NCI-H446 treated with DMSO at 0.1 percent for 48 hours (cell line): ENCODE measurements at places on chromosomes 7 and 10.

GRCh38 chr7:85021101-85021704 is 165.7 kb downstream of the SEMA3D start:
- peak; percentile 16 for DNase-seq

DNA sequence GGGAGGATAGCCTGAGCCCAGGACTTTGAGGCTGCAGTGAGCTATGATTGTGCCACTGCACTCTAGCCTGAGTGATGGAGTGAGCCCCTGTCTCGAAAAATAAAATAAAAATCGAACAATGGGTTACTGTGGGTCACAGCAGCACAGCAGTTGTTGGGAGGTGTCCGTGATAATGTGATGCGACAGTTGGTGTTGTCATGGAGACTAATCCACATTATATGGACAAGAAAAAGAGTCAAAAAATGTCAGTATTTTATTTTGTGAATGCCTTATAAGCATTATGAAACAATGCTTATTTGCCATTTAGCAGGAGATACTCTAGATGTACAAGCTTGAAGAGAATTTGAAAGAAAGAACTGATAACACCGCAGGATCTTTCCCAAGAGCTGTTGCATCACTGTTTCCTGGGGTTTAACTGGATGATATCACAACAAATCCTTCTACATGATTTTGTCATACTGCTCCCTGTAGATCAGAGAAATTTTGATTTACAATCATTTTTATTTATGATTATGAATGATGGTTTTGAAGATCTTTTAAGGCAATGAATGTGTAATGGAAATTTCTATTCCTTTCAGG is 195.4 kb downstream of the BAMBI start:
- no peak for DNase-seq

DNA sequence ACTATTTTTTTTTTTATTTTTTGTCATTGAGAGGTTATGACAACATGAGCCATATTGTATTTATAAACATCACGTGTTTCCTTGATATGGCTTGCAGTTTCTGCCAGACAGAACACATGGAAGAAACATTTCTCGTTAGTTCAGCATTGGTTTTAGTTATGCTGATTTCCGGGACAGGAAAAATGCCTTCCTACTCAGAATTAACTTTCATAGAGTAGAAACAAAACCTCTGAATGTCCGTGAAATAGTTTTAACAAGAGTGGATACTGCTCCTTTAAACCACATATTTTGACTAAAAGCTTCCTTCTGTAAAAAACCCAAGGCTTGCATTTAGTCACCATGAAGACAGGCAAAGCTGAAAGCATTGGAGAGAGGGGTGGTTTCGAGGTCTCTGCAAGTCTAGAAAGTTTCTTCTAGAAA is 240.4 kb downstream of the KIAA1217 start:
- no peak for DNase-seq

- DNase-seq, result no peak
Measured at GRCh38 chr10:7789390-7789789, 1.4 kb downstream of the ATP5F1C start.

DNA sequence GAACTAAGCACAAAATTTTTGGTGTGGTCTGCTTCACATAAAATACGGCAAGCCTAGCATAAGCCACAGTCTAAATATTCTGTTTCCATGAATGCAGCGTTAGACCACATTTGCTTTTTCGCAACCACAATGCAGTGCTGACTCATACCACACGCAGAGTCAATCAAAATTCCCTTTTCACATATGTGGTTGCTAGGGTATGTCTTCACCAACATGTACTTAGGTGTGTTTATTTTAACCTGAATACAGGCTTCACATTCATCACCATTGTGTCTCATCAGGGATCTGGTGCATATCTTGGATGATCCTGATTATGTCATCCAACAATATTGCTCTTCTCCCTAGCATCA is 90.8 kb downstream of the CHN2 start:
- DNase-seq, result no peak

DNA sequence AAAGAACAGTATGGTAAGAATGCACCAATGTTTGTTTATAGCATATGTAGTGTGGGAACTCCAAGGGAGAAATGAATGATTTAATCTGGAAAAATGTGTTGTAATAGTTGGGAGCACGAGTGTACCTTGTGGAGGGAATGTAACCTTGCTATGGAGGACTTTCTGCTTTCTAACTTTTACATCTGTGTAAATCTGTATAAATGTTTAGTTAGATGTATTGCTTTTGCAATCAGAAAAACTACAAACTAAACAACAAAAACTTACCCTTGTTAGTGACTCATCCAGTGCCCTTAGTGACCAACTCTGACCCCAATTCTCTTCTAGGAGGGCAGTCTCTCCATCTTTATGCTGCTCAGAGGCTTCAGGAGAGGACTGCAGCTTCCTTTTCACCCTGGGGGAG is 89.3 kb downstream of the CCNY start:
- DNase-seq, result no peak

DNA sequence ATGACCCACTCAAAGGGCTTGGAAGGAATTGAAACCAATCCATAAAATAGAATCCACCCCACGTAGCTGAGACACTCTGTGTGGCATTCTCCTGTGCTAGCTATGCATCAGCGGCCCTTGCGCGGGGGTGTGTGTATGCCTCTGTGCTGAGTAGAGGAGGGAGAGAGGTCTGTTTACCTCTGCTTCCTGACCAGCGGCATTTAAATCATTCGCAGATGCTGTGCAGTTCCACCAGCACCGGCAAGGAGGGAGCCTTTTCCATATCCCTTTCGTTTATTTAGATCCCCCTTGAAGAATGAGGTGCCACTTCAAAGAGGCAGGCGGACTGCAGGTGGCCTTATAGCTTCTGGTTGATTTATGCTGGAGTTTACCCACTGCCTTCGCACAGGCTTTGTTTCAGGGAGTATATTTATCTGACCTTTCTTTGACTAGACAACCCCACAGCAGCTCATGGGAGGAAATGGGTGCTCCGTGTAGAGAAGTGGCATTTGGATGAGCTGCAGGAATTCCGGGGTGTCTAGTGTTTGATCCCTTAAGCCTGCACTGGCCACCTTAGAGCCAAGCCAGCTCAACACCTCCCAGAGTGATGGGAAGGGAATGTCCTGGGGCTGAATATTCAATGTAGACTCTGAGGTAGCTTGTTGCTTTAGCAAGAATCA is 11.4 kb downstream of the C10orf53 start:
- no peak for DNase-seq

DNA sequence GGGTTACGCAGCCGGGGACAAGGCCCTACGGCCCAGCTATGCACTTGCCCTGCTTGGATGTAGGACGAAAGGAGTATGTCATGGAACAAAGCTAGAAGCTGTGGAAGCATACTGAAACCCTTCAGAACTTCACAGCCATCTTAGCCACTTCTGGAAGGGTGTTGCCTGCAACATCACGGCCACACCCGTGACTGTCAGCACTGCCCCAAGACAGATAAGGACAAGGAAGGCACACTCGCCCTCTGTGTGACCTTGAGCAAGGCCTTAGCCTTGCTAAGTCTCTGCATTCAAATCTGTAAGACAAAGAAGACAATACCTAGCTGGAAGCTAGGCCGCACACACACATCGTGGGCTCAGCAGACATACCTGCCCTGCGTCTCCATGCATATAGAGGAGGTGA is 352.5 kb upstream of the MGMT start:
- no peak for DNase-seq

DNA sequence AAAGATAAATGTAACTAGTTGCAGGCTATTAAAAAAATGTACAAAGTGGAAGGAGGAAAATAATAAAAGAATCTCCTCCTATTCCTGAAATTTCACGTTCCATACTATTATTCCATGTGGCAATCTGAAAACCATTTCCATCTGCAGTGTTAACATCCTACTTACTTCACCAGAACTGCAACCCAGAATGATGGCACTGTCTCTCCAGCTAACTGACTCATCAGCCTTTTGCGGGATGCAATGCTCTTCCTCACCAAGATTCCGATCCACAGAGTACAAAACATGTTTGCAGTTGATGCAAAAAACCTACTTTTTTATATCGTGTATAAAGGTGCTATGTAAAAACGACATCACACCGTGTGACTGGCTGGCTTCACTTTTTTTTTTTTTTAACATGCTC is 50.8 kb downstream of the ESYT2 start:
- no peak for DNase-seq

DNA sequence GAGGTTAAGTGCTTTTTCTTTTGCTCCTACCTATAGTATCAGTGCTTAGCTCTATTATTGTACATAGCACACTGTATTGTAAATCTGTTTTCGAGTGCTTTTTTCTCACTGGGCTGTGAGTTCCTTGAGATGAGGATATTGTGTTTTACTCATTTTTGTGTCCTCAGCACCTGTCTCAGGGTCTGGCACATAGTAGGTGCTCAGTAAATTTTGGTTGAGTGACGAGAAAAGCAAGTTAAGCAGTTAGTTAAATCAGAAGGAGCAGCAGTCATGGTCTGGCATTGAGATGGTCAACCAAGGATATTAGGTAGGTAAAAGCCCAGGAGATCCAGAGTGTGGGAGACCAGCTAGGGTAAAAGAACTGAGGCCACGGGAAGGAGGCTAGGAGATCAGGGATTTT is 51.2 kb downstream of the AP3M1 start:
- DNase-seq, result no peak

DNA sequence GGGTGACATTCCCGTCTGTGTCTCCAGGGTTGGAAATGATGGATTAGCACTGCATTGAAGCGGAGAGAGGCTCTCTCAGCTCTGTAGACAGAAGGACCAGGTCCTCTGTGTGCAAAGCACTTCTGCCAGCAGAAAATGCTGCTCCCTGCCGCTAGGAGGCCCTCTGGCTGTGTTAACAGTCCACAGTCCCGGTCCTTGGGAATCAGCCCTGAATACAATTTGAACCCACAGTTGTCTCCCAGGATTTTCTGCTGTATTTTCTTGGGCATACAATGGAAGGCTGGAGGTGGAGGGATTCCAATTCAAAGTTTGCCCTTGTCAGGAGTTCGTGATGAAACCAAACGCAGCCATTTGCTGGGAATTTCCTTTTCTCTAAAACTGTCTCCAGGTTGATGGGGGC is 205.2 kb downstream of the GLRX3 start:
- no peak for DNase-seq

DNA sequence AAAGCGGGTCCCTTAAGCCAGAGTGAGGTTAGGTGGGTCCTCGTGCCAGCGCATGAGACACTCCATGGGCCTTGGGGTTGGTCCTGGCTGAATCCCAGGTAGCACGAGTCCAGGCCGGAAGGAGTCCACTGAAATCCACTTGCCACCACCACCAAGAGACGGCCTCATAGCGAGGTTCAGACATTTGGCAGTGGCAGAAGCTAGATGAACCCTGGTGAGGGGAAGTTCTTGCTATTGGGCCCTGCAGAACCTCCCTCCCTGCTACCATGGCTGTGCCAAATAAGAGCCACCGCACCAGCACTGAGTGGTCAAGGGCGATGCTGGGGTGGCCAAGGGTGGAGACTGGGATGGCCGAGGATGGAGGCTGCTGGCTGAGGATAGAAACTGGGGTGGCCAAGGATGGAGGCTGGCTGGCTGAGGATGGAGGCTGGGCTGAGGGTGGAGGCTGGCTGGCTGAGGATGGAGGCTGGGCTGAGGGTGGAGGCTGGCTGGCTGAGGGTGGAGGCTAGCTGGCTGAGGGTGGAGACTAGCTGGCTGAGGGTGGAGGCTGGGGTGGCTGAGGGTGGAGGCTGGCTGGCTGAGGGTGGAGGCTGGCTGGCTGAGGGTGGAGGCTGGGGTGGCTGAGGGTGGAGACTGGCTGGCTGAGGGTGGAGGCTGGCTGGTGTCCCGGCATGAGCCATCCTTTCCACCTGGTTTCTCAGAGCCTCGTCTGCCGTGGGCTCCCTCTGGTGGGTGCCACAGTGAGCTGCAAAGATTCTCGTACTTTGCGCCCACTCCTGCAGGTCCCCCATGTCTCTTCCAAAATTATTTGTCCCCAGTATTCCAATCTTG is 88.2 kb downstream of the ELFN1 start:
- no peak for DNase-seq

- no peak for DNase-seq
Measured at GRCh38 chr7:102096706-102097427, 189.8 kb upstream of the SH2B2 start.

DNA sequence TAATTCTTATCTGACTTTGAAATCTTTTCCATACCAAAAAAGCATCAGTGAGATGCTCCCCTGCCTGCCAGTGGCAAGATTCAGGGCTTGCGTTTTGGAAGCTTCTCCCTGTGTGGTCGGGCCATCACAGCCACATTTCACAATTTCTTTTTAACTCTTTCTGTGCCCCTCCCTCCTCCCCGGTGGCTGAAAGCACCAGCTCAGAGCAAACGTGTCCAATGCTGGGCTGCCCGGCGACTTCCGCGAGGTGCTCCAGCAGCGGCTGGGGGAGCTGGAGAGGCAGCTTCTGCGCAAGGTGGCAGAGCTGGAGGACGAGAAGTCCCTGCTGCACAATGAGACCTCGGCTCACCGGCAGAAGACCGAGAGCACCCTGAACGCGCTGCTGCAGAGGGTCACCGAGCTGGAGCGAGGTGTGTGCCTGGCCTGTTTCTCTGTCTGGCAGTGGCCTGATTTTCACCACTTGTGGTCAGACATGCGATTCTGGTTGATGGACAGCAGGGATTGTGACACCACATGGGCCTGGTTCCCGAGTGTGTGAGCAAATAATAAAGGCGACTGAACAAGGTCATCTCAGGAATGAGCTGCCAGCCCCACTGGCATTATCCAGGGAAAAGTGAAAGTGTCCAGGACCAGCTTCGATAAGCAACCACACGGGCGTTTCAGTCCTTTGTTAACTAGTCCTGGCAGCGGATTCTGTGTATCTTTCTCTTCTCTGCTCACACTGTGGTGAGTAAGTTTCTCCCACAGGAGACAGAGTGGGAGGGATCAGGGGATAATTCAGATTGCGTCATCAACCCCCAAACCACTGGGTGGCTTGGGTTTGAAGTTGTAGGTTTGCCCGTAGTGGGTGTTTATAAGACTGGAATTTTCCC is 2.6 kb downstream of the NPTX2 start:
- no peak for DNase-seq

DNA sequence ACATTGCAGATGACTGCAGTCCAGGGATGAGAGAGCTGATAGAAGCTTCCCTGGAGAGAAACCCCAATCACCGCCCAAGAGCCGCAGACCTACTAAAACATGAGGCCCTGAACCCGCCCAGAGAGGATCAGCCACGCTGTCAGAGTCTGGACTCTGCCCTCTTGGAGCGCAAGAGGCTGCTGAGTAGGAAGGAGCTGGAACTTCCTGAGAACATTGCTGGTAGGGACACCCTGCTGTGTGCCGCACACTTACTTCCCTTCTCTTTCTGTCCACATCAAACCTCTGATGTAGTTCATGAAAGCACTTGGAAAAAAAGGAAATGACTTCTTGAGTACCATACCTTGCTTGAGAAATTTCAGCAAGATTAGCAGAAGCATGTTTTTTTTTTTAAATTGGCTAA is 25.3 kb downstream of the MAP3K8 start:
- DNase-seq, result no peak

DNA sequence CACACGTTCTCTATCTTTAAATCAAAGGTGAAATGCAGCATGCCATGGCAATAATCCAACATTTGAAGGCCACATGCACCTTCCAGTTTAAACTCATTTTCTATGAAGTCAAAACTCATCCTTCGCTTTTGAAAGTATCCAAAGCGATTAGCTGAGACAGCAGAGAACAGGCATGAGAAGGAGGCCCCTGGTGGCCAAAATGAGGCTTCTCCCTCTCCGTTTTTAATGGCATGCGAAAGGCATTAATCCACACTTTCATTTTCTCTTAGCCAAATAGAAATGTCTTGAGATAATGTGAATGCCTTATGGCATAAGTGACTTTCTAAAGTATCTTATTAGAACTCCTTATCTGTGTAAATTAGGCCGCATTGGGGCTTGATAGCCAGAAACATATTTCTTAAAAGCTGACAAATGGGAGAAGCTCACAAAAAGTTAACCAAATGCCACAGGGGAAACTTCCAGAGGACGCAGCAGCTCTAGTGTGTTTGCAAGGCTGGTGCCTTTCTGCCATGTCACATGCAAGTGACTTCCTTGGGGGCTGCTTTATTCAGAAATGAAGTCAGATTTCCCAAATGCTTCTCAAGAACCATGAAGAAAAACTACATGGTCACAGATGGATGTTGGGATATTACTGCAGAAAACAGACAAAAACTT is 1189.6 kb downstream of the SORCS1 start:
- peak; percentile 1 for DNase-seq
